SK-N-SH (cell line): ENCODE measurements at places on chromosomes 6 and 20. TPM values are rescaled to one million over a fixed set of nuclear protein-coding genes. Genes with fewer than 3 reads are reported as not detected.

The SNAI1 gene
- 3.7 and 6.2 TPM in 2 replicates for polyA plus RNA-seq

The AHCY gene
- 196 and 215 TPM in 2 replicates for polyA plus RNA-seq

The GMPR gene
- 18.4 and 21.0 TPM in 2 replicates for polyA plus RNA-seq

DNA sequence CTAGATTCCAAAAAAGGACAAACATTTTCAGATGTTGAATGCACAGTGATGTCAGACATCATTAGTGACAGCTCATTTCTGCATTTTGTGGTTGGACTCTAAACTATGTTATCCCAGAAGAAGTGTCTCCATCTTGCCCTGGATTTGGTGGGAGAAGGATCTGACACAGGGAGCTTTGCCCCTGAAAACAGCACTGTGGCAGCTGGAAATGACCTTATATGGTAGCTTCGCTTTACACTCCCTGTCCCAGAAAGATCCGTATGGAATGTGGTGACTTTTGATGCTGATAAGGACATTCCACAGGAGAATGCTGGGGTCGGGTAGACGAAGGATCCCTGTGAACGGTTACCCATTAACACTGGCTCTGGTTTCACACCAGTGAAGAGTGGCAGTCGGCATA lies 87.2 kb upstream of the EDN1 start:
- no peaks in the 10 kb centered on the region for H3K27me3 ChIP-seq
- H3K36me3 ChIP-seq, result no peaks in the 10 kb centered on the region
- no peak overlapping the region for H3K27ac ChIP-seq
- DNase-seq, result no peak
- no peak overlapping the region for H3K4me3 ChIP-seq

DNA sequence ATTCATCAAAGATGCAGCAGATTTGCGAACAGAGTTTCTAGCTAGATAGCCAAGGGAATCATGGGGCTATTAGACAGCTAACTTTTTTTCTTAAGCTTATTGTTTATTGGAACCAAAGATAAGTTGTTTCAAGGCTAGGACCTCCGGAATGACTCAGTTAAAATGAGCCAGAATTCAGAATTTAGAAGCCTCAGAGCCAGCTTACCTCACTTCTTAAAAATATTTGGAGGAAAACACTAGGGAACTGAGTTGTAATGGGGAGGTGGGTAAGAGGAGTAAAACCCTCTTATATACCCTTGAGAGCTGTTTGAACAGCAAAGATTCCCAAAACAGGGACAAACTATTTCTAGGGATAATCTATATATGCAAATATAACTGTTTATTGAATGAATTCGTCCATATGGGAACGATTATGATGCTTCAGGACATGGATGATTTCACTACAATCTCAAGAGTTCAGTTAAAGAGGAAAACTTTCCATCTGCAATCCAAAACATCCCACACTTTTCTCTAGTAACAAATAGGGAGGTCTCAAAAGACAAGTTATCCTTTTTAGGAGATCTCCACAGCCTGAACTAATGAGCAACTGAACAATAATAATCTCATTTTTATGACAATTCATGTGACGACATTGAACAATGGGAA lies 12.6 kb upstream of the CARMIL1 start:
- no peaks in the 10 kb centered on the region for H3K36me3 ChIP-seq
- H3K27ac ChIP-seq, result no peak overlapping the region
- H3K27me3 ChIP-seq, result no peaks in the 10 kb centered on the region
- no peaks in the 10 kb centered on the region for H3K4me1 ChIP-seq
- no peak overlapping the region for H3K4me3 ChIP-seq

DNA sequence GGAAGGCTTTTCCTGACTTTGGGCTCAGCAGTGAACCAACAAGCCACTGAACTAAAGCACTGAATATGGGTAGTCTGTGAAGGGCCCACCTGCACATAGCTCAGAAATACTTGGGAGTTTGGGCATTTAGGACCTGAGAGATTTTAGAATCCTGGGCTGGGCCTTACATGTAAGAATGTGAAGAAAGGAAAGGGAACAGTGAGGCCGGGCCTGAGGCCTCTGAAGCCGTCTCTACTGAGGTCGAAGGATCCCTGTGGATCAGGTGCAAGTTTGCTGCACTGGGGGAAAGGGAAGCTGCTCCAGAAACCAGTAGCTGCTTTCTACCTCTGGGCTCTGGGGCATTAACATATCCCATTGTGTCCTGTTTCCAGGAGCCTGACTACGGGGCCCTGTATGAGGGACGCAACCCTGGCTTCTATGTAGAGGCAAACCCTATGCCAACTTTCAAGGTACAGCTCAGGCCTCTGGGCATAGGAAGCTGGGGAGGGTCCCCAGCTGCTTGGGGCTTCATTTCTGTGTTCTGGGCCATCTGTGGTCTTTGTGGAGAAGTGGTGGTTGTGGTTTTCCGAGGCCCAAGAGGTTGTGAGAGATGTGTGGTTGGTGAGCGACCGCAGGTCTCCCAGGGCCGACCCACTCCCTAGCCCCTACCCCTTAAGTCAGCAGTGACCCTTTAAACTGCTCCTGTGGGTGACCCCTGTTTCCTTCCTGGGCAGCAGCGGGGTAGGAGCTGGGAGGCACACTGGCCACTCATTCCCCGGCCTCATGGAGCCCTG lies 30.3 kb downstream of the PLCG1 start:
- no peaks in the 10 kb centered on the region for H3K27me3 ChIP-seq
- no peak overlapping the region for H3K27ac ChIP-seq
- peaks cover 42% of the 10 kb centered on the region for H3K36me3 ChIP-seq
- no peak for DNase-seq
- H3K4me3 ChIP-seq, result no peak overlapping the region
- no peaks in the 10 kb centered on the region for H3K4me1 ChIP-seq

- H3K4me1 ChIP-seq, result peaks cover 33% of the 10 kb centered on the region
- H3K27ac ChIP-seq, result peak overlapping the region; percentile 86; the same call in 1 of the 2 replicates
Observed at GRCh38 chr6:113048741-113049140, 701.6 kb downstream of the RFPL4B start.

DNA sequence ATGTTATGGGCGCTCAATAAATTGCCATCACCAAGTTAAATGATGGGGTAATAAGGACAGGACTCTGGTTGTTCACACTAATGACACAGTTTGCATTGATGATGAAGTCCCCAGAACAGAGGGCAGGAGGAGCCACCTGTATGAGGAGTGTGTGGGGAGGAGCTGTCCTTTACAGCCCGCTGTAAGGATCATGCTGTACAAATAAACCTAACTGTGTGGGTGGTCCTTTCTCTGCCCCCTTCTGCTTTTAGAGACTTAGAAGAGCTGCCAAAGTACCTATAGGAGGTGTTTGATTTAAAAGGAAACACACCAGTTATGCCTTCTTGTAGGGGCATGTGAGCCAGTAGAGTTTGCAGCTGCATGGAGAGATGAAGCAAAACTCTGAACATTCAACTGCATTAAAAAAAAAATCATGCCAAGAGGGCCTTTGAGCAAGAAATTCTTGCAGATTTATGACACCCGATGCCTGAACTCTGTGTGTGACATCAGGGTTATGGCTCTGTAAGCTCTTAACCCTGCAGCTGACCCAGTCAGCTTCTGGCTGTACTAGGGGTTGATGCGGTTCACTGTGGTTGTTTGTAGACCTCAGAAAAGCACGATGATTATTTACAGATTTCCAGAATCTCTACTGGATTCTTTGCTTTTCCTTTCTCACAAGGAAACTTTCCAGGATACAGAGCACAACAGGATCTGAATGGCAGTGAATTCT lies 67.4 kb downstream of the UST start:
- no peak overlapping the region for H3K4me3 ChIP-seq
- peaks cover 4% of the 10 kb centered on the region; the same call in 1 of the 2 replicates for H3K27me3 ChIP-seq
- H3K4me1 ChIP-seq, result no peaks in the 10 kb centered on the region
- DNase-seq, result no peak

GRCh38 chr6:136343700-136344099 lies 54.1 kb upstream of the BCLAF1 start:
- DNase-seq, result no peak
- peaks cover 2% of the 10 kb centered on the region for H3K4me1 ChIP-seq
- H3K27me3 ChIP-seq, result no peaks in the 10 kb centered on the region
- no peak overlapping the region; the same call in 1 of the 2 replicates for H3K27ac ChIP-seq
- H3K36me3 ChIP-seq, result no peaks in the 10 kb centered on the region
- no peak overlapping the region for H3K4me3 ChIP-seq

- no peaks in the 10 kb centered on the region for H3K27me3 ChIP-seq
- no peak for DNase-seq
- H3K4me1 ChIP-seq, result no peaks in the 10 kb centered on the region
- H3K36me3 ChIP-seq, result no peaks in the 10 kb centered on the region
- H3K27ac ChIP-seq, result no peak overlapping the region
- H3K4me3 ChIP-seq, result no peak overlapping the region
Observed at GRCh38 chr20:20399531-20400500, 31.9 kb downstream of the INSM1 start.
